CD8-positive, alpha-beta memory T cell (primary cell): ENCODE measurements at places on chromosomes 4 and X. TPM values are rescaled to one million over a fixed set of nuclear protein-coding genes. Genes with fewer than 3 reads are reported as not detected.

TCEAL6 gene
- not detected for total RNA-seq

TREX2 gene
- total RNA-seq, result 1.9 TPM

RCHY1 gene
- 31.7 TPM for total RNA-seq

BST1 gene
- total RNA-seq, result 0.48 TPM

PRSS12 gene
- not detected for total RNA-seq

TLR8 gene
- 0.07 TPM for total RNA-seq

DNA sequence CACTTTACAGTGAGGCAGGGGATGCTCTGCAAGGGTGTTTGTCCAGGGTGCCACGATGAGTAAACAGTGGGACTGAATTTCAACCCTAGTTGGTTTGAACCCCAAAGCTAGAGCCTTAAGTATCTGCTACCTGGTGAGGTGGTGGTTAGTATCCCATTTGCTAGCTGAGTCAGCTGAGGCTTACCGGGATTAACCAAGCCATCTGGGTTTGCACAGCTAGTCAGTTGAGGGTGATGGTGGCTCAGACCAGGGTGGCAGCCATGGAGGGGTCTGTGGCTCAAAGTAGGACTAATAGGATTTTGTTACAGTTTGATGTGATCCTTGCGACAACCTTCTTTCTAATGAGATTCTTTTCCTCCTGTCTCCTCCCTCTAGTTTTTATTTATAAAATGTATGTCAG, 1.9 kb downstream of the EVC start:
- DNase-seq, result no peak

DNA sequence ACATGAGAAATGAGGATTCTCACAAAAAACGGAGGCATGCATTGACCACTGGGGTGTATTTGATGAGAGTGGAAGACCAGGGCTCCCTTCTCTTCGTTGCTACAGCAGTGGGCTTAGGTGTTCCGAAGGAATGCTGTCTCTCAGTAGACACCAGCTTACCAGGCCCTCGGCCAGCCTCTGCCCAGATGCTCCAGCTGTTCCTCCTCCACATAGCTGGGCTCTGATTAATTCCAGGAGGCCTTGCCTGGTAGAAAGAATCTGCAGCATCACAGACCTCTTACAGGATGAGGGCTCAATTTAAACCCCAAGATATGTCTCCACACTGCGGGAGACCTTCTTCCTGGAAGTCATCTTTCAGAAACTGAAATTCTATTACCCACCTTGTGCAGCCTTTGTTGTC, 346.6 kb upstream of the TENM3 start:
- DNase-seq, result no peak

- no peak for DNase-seq
Measured at GRCh38 chr4:171117457-171117856, 695.7 kb upstream of the GALNTL6 start.

DNA sequence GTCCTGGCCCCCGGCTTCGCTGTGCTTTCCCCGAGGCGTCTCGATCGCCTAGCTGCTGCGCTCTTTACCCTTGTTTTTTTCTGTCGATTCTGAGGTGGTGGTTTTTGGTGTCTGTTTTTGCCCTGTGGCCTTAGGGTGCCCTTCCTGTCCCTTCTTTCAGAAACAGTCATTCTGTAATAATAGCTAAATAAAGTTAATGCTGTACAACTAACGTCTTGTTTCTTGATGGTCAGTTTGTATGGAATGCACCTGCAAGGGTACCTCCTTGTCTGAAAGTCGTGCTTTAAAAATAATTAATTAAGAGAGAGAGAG, 686 bp downstream of the FIP1L1 start:
- DNase-seq, result no peak

GRCh38 chrX:22128961-22129360, 96.8 kb downstream of the PHEX start:
- DNase-seq, result no peak

DNA sequence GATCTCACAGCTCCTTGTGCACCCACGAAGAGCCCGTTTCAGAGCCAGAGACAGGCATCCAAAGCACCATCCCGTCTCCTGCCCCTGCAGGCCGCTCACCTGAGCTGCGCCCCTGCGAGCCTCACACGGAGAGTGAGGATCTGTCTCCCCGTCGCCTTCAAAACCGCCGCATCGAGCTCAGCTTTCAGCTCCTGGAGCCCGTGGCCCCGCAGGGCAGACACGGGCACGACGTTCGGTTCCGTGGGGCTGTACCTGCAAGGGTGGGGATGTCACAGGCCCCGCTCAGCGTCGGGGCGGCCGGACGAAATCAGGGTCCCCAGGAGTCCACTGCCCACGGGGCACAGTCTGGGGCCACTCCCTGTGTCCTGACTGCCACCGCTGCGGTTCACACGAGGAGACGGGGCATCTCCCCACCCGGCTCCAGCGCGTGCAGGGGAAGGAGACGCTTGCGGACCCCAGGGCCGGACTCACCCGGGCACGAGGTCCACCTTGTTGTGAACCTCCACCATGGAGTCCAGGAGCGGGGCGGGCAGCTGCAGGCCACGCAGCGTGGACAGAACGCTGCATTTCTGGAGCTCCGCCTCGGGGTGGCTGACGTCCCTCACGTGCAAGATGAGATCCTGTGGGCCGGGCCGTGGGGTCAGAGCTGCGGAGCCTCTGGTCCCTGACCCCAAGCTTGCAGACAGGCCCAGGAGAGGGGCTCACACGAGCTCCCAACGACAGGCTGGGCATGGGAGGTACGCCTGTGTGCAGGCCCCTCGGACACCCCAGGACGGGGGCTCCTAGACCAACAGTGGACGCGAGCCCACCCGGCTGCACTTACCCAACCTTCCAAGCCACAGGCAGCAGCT, 11.1 kb downstream of the GTPBP6 start:
- no peak for DNase-seq

DNA sequence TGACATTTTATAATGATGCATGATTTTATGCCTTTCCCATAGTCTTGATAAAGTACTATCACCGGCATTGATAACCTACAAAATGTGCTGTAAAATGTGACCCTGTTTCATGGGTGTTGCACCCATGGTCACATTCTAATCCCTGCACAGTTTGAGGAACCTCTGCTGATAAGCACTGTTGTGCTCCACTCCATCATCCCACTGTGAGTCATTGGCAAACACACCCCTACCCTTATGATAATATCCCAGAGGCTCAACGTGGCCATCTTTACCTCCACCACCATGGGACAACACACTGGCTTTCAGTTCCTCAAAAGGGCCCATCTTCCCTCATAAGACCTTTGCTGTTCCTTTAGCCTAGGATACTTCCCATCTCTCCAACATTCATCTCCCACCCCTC, 32.0 kb upstream of the SGMS2 start:
- DNase-seq, result no peak

GRCh38 chrX:52280812-52281211, 88.0 kb upstream of the XAGE2 start:
- no peak for DNase-seq

DNA sequence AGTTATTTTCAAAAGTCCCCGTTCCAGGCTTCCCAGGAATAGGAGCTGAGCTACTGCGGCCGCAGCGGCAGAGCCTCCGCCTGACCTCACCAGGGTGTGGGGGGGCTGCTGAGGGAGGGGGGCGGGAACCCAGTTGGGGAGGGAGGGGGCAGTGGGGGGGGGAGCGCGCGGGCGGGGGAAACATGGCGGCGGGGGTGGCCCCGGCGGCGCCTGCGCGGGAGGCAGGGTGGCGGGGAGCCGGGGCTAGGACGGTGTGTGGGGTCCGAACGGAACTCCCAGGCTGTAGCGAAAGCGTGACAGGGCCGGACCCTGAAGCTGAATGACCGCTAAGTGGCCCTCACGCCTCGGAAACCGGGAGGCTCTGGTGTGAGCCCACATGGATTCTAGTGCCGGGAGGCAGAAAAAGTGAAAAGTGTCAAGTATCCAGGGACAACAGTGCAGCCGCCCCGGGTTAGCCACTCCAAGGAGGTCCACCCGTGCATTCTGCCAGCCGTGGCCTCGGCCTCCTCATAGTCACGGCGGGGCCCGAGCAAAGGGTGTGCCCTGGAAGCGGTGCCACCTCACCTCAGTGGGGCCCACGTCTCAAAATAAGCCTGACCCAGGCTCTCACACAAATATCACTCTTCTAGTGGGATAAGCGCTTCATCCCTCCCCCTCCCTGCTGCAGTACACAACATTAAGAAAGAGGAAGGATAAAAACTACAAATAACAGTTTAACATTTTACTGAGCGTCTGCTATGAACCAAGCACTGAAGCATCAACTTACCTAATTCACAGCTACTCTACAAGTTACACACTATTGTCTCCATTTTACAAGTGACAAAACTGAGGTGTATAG, at the start of gene KLHL13:
KLHL13 (minus strand) TSS at position 98 of the 838 bp plus-strand sequence. CDS start 88,337 bp downstream, outside the sequence.
- DNase-seq, result no peak

- DNase-seq, result no peak
Measured at GRCh38 chrX:37409278-37409677, 60.1 kb downstream of the PRRG1 start.

DNA sequence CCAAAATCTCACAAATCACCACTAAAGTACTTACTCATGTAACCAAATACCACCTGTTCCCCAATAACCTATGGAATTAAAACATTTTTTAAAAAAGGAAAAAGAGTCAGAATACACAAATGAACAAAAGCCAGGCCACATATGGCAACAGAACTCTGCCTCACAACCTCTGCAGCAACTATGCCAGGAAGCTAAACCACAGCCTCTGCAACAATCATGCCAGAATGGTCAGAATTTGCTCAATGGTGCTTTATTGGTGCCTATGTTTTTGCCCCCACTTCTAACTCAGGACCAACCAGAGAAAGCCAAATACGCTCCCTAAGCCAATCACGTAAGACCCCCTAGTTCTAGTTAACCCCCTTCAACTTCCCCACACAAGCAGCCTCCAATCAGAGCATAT, 69.6 kb downstream of the HOPX start:
- DNase-seq, result no peak

DNA sequence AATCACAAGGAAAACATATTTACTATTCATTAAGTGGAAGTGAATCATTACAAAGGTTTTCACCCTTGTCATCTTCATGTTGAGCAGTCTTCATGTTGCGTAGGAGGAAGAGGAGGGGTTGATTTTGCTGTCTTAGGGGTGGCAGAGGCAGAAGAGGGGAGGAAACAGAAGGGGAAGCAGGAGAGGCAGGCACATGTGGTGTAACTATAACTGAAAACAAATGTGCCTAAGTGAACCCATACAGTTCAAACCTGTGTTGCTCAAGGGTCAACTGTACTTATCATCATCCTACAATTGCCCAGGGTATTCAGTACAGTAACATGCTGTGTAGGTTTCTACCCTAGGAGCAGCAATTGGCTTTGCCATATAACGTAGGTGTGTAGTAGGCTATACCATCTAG, 47.2 kb downstream of the SYNPO2 start:
- no peak for DNase-seq

- DNase-seq, result no peak
Measured at GRCh38 chr4:185307136-185307950, 88.4 kb downstream of the LRP2BP start.

- DNase-seq, result no peak
Measured at GRCh38 chr4:20085156-20085555, 166.5 kb upstream of the SLIT2 start.

- DNase-seq, result peak; percentile 49
Measured at GRCh38 chr4:100848841-100849240, 331.0 kb upstream of the EMCN start.

DNA sequence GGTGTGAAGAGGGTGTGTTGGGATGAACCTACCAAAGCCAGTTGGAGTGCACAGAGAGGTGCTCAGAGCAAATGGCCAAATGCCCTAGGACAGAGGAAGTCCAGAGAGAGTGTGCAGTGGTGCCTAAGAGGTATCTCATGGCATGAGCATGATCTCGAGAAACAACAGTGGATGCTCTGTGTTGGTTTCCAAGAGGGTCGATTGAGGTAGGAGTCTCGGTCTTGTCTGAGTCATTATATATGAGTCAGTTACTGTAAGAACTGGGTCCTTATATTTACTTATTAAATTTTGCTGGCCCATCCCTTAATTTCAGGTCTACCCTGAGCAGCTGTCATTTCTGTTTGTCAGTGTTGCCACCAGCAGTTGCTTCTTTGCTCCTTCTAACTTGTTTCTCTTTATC, 86.6 kb upstream of the TMEM150C start:
- DNase-seq, result no peak

- DNase-seq, result no peak
Measured at GRCh38 chr4:138669479-138670315, 345.9 kb upstream of the NOCT start.

DNA sequence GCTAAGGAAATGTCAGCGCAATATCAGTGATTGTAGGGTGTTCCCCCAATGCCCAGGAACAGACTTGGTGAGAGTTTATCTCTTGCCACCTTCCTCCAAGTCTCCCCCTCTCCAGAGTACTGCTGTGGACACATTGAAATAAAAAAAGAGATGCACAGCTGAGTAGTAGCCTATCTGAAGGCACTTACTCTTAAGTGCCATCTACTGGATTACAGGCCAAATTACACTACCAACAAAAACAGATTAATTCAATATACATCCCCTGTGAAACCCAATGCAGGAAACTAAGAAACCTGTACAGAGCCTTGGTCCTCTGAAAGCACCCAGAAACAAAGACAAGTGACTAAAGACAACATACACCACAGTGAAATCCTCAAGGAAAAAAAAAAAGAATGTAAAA, 460.3 kb downstream of the ZIC3 start:
- DNase-seq, result no peak

DNA sequence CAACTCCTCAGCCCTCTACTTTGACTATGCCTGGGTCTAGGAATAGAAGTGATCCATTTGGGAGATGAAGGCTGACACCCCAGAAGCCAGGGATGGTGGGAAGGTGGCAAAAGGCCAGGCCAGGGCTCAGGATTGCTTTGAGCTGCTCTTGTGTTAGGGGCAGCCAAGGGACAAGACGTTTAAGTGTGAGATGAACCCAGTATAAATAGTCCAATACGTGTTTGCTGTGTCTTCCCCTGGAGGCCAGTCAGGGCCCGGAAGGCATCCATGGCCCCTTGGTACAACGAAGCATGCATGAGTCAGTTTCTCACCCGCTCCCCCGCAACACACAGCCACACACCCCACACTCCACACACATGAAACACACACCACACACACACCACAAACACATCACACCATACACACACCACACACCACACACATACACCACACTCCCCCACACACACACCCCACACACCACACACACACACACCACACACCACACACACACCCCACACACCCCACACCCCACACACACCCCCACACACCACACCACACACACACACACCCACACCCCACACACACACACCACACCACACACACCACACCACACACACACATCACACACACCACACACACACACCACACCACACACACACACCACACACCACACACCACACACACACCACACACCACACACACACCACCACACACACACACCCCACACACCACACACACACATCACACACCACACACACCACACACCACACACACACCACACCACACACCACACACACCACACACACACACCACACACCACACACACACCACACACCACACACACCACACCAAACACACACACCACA, 5.1 kb downstream of the STARD8 start:
- DNase-seq, result no peak
